ENCODE measurements at places on chromosomes 12 and 14.

GRCh38 chr12:20142956-20143355 lies 225.4 kb upstream of the PDE3A start:
- DNase-seq, result no peak

DNA sequence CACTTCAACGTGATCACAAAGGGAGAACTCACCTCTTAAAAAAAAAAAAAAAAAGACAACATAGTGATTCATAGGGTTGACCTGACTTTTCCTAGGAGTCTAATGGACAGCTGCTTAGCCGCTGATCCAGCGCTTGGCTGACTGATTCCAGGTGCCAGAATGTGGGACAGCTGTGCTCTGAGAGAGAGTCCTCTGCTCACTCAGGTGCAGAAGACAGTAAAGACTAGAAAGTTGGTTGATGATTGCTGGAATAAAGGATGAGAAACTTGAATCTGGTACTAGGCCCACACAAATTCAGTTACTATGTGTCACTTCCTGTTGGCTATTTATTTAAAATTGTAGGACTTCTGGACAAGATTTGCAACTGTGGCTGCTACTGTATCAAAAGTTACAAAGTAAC lies 229.4 kb downstream of the CHST11 start:
- no peak for DNase-seq

- DNase-seq, result no peak
Observed at GRCh38 chr12:1443421-1444141, 150.8 kb downstream of the FBXL14 start.

DNA sequence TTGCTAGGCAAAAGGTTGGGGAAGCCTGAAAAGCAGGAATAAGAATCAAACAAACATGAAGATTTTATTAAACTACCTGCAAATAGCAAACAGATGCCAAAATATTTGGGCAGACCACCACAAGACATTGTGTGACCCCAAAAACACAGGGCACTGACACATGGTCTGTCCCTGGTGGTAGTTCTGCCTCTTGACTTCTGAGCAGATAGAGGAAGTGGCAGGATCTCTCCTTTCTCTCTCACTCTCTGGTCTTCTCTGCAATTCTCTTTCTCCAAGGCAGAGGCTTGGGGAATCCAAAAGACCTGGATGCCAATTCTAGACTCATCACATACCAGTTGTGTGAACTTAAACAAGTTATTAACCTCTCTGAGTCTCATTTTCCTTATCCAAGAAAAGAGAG lies 4.3 kb upstream of the PTGDR start:
- DNase-seq, result no peak

DNA sequence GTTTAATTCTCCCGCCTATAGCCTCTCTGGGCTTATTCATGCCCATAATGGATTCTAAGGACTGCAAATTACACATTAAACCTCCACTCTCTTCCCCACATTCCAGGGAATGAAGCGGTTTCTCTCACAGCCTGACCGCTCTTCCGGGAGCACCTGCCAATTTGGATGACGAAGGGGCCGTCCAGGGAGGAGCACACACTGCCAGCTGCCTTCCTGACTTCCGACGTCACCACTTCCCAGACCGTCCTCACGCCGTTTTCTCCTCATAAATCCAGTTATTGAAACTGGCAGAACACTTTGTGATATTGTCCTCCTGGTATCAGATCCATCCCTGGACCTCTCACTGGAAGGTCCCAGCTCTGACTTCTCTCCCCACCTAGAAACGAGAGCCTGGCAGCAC lies 87.6 kb downstream of the GCH1 start:
- no peak for DNase-seq

- DNase-seq, result no peak
Observed at GRCh38 chr12:34108405-34108803, 86.1 kb downstream of the ALG10 start.

DNA sequence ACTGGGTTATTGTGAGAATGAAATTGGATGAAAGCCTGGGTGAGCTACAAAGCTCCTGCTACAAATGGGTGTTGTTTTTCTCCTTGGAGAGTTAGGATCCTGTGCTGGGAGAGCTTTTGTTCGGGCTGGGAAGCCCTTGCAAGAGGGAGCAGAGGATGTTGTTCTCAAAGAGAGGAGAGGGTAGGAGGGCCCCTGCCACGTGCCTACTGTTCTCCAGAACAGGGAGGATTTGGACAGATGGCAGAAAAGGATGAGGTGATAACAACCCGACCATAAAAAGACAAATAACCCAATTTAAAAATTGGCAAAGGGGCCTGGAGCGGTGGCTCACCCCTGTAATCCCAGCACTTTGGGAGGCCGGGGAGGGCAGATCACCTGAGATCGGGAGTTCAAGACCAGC lies 68.8 kb downstream of the GALNT16 start:
- DNase-seq, result no peak

DNA sequence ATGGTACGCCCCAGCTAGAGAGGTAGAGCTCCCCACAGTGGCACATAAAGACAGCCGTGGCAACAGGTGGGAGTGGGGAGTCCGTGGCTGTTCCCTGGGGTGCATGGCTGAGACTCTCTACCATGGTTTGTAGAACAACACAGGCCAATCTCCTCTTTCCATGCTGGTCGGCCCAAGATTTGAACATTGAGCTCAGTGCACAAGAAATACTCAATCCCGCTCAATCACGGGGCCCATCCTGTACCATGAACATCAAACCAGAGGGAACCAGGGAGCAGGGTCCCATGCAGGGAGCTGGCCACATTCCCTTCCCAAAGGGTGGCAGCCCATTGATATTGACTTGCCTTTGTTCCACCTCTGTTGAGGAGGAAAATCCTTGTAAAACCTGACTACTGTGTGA lies 353.1 kb downstream of the DPF3 start:
- DNase-seq, result no peak

DNA sequence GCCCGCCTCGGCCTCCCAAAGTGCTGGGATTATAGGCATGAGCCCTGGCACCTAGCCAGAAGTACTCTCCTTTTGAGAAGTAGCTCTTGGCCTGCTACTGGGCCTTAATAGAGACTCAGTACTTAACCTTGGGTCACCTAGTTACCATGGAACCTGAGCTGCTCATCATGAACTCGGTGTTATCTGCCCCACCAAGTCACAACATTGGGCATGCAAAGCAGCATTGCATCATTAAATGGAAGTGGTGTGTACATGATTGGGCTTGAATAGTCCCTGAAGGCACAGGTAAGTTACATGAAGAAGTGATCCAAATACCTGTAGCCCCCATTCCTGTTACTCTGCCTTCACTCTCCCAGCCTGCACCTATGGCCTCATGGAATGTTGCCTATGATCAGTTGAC lies 18.0 kb upstream of the ATF7 start:
- DNase-seq, result no peak

DNA sequence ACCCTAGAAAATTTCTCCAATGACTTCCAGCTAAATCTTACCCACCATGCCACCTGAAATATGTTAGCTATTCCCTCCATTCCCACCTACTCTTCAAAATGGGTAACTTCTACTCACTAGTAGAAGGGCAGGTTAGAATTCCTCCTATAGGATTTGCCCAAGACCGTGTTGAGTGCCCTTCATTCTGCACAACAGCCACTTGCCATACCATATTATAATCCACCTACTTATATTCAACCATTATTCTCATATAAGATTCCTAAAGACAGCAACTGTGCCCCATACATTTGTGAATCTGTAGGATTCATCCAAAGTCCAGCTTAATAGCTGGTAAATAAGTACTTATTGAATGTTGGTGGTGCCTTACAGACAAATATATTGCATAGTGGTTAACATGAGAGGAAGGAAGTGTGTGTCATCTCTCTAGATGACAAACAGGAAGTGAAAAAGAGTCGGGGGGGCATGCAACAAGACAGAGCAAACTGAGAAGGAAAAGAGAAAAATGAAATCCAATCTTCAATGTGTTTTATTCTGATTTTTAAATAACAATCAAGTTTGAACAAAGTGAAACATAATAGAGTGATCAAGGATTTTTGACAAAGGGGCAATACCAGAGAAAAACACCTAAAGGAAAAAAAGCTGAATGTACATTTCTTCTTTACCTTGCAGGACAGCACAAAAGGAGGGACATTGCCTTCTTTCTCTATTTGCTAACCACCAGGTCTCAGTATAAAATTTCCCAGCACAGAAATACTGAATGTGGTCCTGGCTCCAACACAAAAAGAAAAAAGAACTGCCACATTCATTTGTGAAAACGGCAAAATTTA lies 389.3 kb upstream of the USP15 start:
- no peak for DNase-seq

DNA sequence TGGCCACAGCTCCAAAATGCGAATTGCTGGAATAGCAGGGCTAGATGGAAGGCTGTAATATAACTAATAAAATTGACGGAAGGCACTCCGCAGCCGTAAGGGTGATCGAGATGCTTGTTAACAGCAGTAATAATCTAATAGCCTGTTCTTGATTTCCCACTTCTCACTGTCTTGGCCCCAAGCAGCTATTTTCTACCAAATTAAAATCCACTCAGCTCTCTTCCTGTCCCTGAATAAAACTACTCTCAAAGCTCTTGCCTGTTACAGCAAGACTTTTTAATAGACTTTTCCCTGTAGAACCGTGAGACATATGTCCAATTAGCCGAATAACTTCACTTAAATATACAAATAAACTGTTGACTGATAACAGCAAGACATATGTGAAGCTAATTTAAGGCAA lies 38.0 kb downstream of the ADCK1 start:
- DNase-seq, result no peak

GRCh38 chr14:74141703-74142102 lies 56.9 kb downstream of the LIN52 start:
- DNase-seq, result no peak

GRCh38 chr14:88063811-88064210 lies 58.9 kb downstream of the GPR65 start:
- no peak for DNase-seq

- DNase-seq, result peak; percentile 73
Observed at GRCh38 chr14:50821510-50822464, 9.2 kb downstream of the NIN start.

DNA sequence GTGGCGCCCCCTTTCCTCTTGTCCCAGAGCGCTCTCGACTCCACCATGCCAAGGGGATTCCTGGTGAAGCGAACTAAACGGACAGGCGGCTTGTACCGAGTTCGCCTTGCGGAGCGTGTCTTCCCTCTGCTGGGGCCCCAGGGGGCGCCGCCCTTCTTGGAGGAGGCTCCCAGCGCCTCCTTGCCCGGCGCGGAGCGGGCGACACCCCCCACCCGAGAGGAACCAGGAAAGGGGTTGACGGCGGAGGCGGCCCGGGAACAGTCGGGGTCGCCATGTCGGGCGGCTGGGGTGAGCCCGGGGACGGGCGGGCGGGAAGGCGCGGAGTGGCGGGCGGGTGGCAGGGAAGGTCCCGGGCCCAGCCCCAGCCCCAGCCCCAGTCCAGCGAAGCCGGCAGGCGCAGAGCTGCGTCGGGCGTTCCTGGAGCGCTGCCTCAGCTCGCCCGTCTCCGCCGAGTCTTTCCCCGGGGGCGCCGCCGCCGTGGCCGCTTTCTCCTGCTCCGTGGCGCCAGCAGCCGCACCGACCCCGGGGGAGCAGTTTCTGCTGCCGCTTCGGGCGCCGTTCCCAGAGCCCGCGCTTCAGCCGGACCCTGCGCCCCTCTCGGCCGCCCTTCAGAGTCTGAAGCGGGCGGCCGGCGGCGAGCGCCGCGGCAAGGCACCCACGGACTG lies 376 bp downstream of the INSM2 start:
- DNase-seq, result peak; percentile 63

GRCh38 chr14:94548999-94549985 lies 11.9 kb upstream of the SERPINA4 start:
- DNase-seq, result peak; percentile 87

DNA sequence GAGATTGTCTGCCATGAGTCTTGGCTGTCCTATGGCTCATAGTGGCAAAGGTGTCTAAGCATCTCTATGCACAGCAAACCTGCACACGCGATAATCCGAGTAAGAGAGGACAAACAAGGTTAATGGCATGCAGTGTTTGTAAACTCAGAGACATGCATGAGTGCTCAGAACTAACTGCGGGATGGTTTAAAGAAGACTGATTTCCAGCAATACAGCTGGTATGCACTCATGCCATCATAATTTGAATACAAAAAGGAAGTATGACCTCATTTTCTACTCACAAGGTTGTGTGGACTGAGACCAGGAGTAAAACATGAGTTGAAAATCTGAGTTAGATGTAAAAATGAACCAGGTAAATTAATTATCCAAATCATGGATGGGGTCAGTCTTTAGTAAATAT lies 16.6 kb upstream of the TCP11L2 start:
- DNase-seq, result no peak

DNA sequence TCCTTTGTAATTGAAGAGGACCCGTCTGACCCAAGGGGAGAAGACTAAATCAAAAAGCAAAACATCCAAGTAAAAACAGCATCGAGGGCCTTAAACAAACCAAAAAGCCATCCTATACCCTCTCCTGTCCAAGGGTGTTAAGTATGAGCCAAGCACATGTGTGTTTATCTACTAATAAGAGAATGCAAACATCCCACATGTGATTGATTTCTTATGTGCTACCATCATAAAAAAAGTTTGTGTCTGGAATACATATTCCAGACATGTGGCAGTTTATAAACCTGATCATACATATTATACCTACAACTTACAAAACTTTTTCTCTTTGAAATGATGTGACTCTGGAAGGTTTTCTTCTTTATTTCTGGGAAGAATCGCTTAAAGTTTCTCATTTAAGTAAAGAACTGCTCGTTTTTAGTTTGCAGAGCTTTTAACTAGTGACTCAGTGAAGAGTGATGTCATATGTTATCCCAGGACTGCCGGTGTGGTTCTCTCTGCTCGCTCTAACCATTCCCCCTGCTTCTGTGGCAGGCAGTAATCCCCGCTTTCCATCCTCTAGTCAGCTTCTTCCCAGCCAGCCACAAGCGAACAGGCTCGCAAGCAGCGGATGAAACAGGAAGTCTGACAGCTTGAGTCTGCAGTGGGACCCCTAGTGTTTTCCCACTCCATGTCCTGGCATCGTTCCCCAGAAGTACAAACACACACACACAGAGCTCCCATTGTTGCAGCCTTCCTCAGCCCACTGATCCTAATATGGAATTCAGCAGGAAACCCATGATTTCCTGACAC lies 431 bp upstream of the RHOJ start:
- no peak for DNase-seq

GRCh38 chr12:78519422-78519821 lies 345.2 kb upstream of the SYT1 start:
- DNase-seq, result peak; percentile 51

DNA sequence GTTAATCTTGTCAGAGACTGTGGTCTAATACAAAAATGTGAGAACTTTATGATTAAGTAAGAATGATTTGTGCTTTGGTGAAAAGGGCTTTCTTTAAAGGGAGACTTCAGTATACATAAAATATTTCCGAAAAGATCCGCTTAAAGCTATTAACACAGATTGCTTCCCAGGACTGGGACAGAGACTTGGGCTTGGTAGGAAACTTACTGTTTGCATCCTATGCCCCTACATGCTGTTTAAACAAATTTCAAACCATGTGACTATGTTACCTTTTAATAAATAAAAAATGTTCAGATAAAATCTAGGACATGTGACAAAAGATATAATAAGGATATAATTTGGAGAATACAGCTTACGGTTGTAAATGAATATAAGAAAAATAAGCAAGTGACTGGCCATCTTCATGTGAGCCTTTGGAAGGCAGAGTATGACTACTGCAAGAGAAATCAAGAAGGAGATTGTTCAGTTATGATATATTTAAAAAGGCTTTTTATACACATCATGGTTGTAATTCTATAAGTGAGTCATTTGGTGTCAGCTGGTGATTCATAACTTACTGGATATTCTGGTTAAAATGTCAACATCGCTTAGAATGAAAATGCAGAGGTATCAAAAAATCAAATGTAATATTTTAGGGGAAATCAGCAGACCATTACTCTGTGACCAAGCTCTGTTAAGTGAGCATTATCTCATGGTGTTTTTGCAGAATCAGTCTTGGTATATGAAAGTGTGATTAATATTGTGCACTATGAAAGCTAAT lies 234.7 kb upstream of the E2F7 start:
- no peak for DNase-seq

All from activated effector memory CD4-positive, alpha-beta T cell treated with anti-CD3 and anti-CD28 coated beads, Interleukin-2, amount 50 U/mL, for 16 hours (primary cell).